NCI-H1105 treated with DMSO at 0.1 percent for 48 hours (cell line): ENCODE measurements at places on chromosomes 7 and 10.
A peak's percentile ranks its signal among the peaks of the same experiment; 100 is the strongest.

DNA sequence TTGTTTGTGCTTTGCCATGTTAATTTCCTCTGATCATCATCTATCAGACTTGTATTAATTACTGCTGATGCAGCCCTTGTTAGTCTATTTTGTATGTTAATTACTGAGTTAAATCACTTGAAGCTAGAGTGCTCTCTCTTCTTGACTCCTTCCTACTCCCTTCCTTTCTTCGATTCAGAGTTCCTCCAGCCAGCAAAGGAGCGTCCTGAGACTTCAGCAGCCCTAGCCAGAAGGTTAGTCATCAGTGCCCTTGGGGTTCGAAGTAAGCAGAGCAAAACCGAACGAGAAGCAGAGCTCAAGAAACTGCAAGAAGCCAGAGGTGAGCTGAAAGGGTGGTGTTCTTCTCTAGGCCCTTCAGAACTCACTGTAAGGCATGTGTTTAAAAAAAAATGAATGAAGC is 32.1 kb downstream of the LOXL4 start:
- no peak for DNase-seq

DNA sequence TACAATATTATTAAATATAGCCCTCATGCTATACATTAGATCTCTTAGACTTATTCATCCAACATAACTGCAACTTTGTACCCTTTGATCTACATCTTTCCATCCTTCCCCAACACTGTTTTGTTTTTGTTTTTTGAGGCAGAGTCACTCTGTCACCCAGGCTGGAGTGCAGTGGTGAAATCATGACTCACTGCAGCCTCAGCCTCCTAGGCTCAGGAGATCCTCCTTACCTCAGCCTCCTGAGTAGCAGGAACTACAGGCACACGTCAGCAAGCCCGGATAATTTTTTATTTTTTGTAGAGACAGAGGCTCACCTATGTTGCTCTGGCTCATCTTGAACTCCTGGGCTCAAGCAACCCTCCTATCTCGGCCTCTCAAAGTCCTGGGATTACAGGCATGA is 53.3 kb downstream of the NT5C2 start:
- no peak for DNase-seq

- no peak for DNase-seq
These were observed 10.6 kb downstream of the BEND7 start for GRCh38 chr10:13518076-13518692.

- DNase-seq, result no peak
These were observed 27.6 kb downstream of the UNCX start for GRCh38 chr7:1260244-1260635.

GRCh38 chr10:95640891-95641315 is 15.6 kb downstream of the ALDH18A1 start:
- DNase-seq, result no peak

DNA sequence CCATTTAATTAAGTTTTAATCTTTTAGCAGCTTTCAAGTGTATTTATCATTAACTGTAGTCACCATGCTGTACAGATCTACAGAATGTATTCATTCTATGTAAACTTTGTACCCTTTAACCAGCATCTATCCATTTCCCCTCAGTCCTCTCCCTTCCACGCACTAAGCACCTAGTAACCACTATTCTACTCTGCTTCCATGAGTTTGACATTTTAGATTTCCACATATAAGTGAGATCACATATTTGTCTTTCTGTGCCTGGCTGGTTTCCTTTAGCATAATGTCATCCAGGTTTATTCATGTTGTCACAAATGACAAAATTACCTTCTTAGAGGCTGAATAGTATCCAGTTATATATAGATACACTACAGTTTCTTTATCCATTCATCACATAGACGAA is 79.7 kb downstream of the BTAF1 start:
- no peak for DNase-seq

DNA sequence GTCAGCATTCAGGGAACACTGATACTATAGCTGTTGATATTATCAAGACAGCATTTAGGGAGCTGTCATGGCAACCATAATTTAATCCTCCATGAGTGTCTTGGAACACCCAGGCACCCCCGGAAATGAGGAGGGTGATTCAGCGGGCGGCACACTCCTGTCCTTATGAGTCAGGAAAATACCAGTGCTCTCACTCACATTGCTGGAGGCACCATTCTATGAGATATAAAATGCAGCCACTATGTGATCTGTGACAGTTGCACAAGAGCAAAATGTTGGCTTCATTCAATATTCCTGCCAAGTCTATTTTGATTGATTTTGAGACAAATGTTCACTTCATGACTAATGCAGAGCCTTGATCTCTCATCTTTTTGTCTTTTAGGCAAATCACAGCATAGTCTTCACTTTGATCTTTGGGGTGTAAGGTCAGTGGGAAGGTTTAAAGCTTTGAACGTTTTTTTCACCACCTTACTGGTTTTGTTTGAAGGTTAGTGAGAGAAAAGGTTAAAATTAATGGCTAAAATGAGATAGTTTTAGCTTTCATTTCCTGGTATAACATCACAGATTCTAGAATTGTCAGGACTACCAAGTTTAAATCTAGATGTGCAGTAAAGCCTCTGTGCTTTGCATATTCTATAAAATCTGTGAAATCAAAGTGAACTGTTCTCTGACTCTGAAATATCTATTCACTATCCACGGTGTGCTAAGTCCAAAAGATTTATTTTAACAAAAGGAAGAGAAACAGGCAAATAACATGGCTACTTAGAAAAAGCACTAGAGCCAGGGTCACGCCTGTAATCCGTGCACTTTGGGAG is 12.4 kb upstream of the ARHGAP12 start:
- DNase-seq, result no peak

DNA sequence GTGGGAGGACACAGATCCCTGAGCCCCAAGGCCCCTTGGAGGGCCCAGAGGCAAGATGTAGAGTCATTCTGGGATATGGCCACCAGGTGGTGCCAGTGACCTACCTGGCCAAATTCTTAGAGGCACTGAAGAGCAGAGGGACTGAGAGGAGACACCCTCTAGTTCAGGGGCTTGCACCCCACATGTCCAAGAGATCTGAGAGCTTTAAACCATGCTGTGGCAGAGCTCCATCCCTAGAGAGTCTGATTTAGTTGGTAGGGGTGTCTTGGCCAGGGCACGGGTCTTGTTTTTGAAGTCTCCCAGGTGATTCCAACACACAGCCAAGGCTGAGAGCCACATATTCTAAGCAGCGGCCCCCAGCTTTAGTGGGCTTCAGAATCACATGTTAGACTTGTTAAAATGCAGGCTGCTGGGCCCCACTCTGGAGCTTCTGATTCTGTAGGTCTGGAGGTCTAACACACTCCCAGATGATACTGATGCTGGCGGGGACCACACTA is 52.5 kb downstream of the PRF1 start:
- DNase-seq, result peak; percentile 41

GRCh38 chr7:43244232-43244631 is 131.8 kb downstream of the HECW1 start:
- no peak for DNase-seq

DNA sequence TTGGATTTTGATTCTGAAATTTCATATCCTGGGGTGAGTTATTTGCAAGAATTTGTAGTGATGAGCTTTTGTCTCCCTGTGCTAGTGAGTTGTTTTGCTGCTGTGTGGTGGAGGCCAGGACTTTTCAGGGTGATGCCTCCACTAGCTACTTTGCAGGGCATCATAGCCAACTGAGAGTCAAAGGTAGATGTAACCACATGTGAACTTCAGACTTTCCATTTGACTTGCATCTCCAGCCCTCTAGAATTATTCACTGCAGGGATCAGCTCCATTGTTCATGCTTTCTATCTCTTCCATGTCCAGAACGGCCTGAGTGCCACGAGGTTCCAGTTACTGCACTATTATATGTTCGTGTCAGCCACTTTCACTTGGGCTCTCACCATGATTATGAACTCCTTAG is 534.3 kb downstream of the GRM8 start:
- DNase-seq, result no peak

- no peak for DNase-seq
These were observed 6.6 kb upstream of the EBF3 start for GRCh38 chr10:129970465-129971364.

DNA sequence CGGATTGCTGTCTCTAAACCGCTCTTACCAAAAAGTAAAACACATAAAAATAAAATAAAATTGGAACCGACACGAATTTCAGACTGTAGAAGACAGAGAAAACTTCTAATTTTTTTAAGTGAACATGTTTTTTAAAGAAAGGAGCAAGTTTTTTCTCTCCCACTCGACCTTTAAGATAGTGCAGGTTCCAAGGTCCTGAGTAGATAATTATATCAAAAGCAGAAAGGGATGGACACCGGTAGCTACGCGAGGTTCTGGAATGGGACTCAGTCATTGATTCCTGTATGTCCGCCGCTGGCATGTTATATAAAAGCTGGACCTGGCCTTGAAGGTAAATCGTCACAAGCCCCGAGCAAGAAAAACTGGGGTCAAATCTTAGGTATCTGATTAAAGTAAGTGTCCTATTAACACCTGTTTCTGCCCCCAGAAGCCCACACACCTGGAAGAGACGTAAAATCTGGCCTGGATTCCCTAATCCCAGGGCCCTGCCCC is 462 bp upstream of the CISD1 start:
- no peak for DNase-seq

DNA sequence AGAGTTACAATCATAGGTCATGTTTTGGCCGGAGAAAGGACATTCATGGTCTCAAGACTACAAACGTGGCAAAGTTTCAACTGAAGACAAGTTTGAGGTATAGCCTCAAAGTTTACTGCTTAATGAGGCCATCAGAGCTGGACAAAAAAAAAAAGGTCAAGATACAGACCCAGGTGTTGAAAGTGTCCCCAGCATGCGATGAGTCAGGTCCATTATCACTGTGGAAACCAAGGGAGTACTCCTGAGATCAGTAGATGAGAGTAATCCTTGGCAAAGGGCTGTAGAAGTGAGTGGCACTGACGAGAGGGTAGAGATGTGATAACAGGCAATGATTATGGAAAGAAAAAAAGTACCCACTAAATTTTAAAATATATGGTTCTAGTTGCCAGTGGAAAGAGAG is 80.1 kb upstream of the LRRN3 start:
- DNase-seq, result no peak

- DNase-seq, result no peak
These were observed 145.7 kb downstream of the REEP3 start for GRCh38 chr10:63666836-63667383.

DNA sequence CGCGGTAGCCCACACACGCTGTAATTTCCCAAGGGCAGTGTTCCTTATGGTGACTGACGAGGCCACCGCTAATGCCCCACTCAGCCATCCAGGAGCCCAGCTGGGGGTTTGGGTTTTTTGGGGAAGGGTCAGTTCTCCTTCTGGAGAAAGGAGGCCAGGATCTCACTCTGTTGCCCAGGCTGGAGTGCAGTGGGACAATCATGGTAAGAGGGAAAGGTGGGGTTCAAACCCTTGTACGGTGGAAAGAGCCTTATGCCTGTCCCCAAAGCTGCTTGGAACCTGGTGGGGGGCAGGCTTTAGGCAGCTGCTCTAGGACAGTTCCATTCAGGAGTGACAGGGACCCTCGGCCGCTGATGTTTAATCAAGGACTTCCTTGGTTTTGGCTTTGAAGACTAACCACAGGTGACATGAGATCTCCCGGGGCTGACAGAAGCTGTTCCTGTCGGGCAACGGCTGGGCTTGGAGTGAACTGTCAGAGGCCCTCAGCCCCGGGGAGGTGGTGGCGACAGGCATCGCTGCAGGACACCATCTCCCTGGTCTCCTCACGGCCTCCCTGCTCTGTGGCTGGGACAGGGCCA is 84.5 kb downstream of the CARD11 start:
- no peak for DNase-seq

- DNase-seq, result no peak
These were observed 128.0 kb downstream of the POU6F2 start for GRCh38 chr7:39105720-39106119.

DNA sequence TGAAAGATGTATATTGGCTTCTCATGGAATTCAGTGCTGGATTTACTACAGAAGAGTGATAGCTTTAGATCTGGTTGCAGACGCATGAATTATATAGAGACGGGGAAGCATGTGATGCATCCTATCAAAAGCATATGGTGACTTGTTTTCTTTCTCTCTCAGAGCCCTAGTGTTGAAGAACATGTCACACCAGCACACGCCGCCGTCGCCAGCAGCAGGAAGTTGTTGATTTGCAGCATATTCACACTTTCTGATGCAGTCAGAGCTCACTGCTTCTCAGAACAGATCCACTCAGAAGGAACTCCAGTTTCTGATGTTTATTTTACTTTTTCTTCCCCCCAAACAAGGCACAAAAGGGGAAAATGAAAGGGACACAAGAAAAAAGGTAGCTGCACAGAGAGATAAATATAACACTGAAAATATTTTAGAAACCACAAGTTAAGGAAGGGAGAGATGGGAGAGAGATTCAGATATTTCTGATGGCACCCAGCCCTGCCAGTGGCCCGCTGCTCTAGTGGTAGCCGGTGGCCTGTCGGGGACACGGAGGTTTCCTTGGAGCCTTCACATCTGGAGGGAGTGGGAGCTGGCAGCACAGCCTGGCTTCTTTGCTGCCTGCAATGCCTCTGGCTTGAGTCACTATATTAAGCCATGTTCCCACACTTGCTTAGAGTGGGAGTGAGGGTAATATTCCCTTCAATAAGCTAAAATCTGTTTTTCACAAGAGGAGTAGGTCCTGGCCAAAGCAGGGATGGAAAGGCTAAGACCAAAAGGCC is 123.2 kb downstream of the NRP1 start:
- no peak for DNase-seq

DNA sequence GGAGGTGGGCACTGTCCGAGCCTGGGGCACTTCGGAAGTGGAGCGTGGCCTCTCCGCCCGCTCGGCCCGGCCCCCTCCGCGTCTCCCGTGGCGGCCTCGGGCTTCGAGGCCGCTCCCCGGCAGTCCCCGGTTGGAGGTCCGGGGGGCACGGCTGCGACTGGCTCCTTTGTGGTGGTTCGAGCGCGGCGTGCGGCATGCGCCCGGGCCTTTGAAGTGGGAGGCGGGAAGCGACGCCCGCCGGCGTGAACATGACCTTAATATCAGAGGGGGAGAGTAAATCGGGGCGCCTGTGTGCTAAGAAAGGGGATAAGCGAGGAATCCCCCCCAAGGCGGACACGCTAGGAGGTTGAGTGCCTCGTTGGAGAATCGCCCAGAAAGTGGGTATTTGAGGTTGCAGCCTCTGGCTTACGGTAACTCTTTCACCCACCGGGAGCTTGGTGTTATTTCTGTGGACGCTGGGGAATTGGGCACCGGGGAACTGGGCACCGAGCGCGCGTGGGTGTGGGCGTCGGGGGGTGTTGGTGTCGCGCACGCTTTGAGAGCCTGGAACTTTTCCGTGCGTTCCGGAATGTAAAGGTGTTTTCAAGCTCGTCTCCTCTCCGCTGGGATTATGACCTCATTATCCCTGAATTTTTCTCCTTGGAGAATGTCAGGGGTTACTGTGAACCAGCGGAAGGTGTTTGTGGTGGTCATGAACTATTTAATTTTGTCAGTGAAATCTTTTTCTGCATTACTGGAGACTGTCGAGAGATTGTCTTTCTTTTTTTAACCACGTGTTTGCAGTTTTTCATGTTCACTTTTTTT is 660 bp downstream of the SUV39H2 start:
- DNase-seq, result no peak

- DNase-seq, result no peak
These were observed 38.3 kb upstream of the FAM180A start for GRCh38 chr7:135786911-135787310.
